ENCODE measurements at places on chromosomes 2 and 18. TPM values are rescaled to one million over a fixed set of nuclear protein-coding genes. Genes with fewer than 3 reads are reported as not detected.

- no peak overlapping the region for H3K27ac ChIP-seq
- H3K4me1 ChIP-seq = no peaks in the 10 kb centered on the region
- H3K4me3 ChIP-seq = no peak overlapping the region
- DNase-seq = no peak
Measured at GRCh38 chr2:73307720-73308119, 14.4 kb upstream of the EGR4 start.

- peaks cover 78% of the 10 kb centered on the region for H3K36me3 ChIP-seq
- no peaks in the 10 kb centered on the region for H3K27me3 ChIP-seq
- H3K4me3 ChIP-seq = no peak overlapping the region
- H3K27ac ChIP-seq = peak overlapping the region; percentile 93
Measured at GRCh38 chr2:60478660-60479059, 74.8 kb downstream of the BCL11A start.

- no peaks in the 10 kb centered on the region for H3K4me1 ChIP-seq
- no peaks in the 10 kb centered on the region for H3K27me3 ChIP-seq
- H3K27ac ChIP-seq = no peak overlapping the region
- DNase-seq = no peak
- H3K36me3 ChIP-seq = no peaks in the 10 kb centered on the region
Measured at GRCh38 chr18:58593938-58594337, 35.0 kb downstream of the ALPK2 start.

DNA sequence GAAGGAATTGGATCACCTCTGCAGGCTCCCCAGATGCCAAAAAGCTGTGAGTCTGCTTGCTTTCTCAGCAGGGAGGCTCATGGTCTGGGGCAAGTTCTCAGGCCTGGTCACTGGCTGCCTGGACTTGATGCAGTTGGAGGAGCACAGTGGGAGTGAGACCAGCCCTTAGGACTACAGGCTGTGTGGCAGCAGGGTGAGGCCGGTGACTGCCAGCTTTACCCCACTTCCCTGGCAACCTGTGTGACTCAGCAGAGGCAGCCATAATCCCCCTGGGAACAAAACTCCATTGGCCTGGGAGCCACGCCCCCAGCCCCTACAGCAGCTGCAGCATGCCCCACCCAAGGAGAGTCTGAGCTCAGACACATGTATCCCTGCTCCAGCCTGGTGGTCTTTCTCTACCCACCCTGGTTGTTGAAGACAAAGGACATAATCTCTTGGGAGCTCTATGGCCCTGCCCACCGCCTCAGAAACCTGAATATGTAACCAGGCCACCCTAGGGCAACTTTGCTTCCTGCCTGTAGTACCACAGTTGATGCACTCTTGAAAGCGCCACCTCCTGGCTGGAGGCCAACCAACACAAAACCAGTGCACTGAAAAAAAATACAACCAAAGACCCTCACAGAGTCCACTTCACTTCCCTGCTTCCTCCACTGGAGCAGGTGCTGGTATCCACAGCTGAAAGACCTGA lies 106.8 kb upstream of the SPATS2L start:
- H3K27ac ChIP-seq = no peak overlapping the region
- H3K27me3 ChIP-seq = no peaks in the 10 kb centered on the region
- no peaks in the 10 kb centered on the region for H3K4me1 ChIP-seq
- no peaks in the 10 kb centered on the region for H3K36me3 ChIP-seq
- no peak for DNase-seq

- no peaks in the 10 kb centered on the region for H3K27me3 ChIP-seq
- DNase-seq = peak; percentile 65
- H3K4me3 ChIP-seq = no peak overlapping the region
- H3K27ac ChIP-seq = no peak overlapping the region
- H3K4me1 ChIP-seq = peaks cover 15% of the 10 kb centered on the region
- no peaks in the 10 kb centered on the region for H3K36me3 ChIP-seq
Measured at GRCh38 chr18:79245517-79246001, 150.2 kb upstream of the NFATC1 start.

GRCh38 chr2:37737507-37737906 lies 66.1 kb upstream of the CDC42EP3 start:
- no peaks in the 10 kb centered on the region for H3K36me3 ChIP-seq
- no peak overlapping the region for H3K27ac ChIP-seq
- no peak for DNase-seq
- no peaks in the 10 kb centered on the region for H3K27me3 ChIP-seq
- no peaks in the 10 kb centered on the region for H3K4me1 ChIP-seq
- H3K4me3 ChIP-seq = no peak overlapping the region

DNA sequence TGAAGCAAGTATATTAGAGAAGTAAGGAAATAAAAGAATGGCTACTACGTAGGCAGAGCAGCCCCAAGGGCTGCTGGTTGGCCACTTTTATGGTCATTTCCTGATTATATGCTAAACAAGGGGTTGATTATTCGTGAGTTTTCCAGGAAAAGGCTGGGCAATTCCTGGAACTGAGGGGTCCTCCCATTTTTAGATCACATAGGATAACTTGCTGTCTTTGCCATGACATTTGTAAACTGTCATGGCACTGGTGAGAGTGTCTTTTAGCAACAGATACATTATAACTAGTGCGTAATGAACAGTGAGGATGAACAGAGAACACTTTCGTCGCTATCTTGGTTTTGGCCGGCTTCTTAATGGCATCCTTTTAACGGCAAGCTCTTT lies 2.6 kb upstream of the UBE2F start:
- no peak overlapping the region for H3K4me3 ChIP-seq
- no peaks in the 10 kb centered on the region for H3K27me3 ChIP-seq
- no peak overlapping the region for H3K27ac ChIP-seq
- peaks cover 25% of the 10 kb centered on the region for H3K4me1 ChIP-seq
- no peak for DNase-seq

DNA sequence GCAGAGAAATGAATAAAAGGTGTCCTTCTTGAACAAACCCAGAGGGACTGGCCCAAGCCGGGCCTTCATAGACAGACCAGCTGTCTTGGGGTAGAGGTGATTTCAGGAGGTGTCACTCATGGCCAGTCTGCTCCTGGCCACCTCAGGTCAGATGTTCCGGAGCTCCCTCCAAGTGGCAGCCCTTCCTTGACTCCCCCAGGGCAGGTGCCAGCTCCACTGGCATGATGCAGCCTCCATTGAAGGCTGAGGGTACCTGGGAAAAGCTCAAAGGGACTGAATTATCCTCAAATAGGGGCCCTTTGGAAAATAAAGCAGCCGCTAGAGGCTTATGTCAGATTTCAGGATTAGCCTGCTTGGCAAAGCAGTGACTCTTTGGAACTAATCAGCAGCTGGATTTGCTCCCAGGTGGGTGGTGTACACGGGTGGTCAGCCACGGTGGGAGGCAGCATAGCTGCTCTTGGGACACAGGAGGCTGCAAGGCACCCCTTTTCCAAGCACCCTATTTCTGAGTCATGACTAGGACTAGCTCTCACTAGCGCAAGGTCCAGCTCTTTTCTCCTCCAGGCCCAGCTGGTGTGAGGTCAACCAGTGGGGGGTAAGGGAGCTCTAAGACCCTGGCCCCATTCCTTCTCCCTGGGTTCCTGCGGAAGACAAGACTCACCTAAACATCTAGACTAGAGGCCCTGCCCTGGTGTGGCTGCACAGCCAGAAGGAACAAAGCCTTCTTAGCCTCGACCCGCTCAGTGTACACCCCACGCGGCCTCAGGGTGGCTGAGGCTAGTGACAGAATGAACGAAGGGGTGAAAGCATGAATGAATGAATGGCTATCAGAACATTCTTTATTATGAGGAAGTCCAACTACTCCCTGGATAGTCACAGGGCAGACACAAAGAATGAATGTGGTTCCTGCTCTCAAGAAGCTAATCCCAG lies 29.3 kb downstream of the HS1BP3 start:
- H3K4me1 ChIP-seq = no peaks in the 10 kb centered on the region
- no peaks in the 10 kb centered on the region for H3K27me3 ChIP-seq
- no peak for DNase-seq
- no peak overlapping the region for H3K4me3 ChIP-seq
- H3K27ac ChIP-seq = no peak overlapping the region

- no peak overlapping the region for H3K27ac ChIP-seq
- H3K36me3 ChIP-seq = no peaks in the 10 kb centered on the region
- DNase-seq = no peak
- no peaks in the 10 kb centered on the region for H3K4me1 ChIP-seq
Measured at GRCh38 chr18:2893676-2894075, 46.9 kb downstream of the EMILIN2 start.

GRCh38 chr2:69279931-69280681 lies 106.9 kb downstream of the GFPT1 start:
- no peaks in the 10 kb centered on the region for H3K27me3 ChIP-seq
- H3K27ac ChIP-seq = no peak overlapping the region
- H3K4me1 ChIP-seq = no peaks in the 10 kb centered on the region
- no peak overlapping the region for H3K4me3 ChIP-seq
- DNase-seq = no peak

- H3K36me3 ChIP-seq = no peaks in the 10 kb centered on the region
- no peak overlapping the region for H3K27ac ChIP-seq
- no peaks in the 10 kb centered on the region for H3K27me3 ChIP-seq
- DNase-seq = no peak
- H3K4me3 ChIP-seq = no peak overlapping the region
Measured at GRCh38 chr2:217383620-217384019, 523.8 kb upstream of the TNP1 start.

- no peak for DNase-seq
- H3K36me3 ChIP-seq = no peaks in the 10 kb centered on the region
- H3K4me1 ChIP-seq = peaks cover 15% of the 10 kb centered on the region
Measured at GRCh38 chr2:159617646-159618045, 1.3 kb upstream of the BAZ2B start.

Gene EGR4
- 2.6 TPM for polyA plus RNA-seq

Gene SERPINB10
- polyA plus RNA-seq = not detected

Gene PRPF40A
- 52.9 TPM for polyA plus RNA-seq

Gene LPIN2
- polyA plus RNA-seq = 11.4 TPM

Gene ATP8B1
- polyA plus RNA-seq = not detected

Gene BCL2
- polyA plus RNA-seq = 34.9 TPM

Gene UXS1
- 20.3 TPM for polyA plus RNA-seq

Gene ANKRD30BL
- polyA plus RNA-seq = not detected
